ENCODE measurements at places on chromosomes 7 and 10.

GRCh38 chr7:151780631-151781030 lies 96.3 kb downstream of the PRKAG2 start:
- DNase-seq, result no peak

DNA sequence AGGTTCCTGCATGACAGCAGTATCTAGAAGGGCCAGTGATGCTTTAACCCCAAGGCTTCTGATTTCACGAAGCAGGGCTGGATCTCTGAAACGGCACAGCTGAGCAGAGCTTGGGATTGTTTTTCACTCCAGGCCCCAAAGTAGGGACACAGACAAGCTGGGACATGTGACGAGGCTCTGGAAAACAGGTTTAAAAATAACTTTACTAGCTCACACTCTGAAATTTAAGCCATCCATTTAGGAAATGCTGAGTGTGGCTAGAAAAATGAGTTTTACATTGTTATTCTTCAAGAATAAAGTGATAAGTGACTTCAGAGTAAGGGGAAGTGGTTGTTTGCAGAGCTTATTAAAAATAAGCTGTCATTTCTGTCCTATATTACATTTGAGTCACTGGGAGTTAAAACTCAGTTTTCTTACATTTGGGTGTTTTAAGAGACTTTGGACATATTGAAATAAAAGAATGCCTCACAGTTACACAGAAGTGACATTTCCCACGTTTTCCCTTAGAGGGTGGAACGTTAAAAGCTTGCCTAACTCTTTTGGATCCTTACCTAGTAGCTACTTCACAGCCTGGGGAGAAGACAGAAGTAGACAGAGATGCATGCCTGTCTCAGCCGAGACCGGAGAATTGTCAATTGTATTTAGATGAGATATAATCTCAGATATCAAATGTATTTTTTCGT lies 107.8 kb downstream of the GALNT17 start:
- DNase-seq, result no peak

DNA sequence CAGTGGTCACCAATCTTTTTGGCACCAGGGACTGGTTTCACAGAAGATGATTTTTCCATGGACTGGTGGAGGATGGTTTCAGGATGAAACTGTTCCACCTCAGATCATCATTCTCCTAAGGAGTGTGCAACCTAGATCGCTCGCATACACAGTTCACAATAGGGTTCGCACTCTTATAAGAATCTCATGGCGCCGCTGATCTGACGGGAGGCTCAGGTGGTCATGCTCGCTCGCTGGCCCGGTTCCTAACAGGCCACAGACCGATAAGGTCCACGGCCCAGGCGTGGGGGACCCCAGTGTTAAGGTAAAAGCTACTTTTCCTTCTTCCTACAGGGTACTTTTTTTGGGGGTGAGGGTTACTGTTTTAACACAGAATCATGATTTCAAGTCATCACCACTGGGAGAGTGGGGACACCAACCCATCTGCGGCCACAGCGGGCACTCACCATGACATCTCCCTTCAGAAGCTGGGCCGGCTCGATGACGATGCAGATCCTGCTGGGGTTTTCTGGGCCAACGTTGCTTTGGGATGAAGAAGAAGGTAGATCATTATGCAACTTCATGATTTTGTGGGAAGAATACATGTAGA lies 170.5 kb downstream of the TNS3 start:
- DNase-seq, result no peak

DNA sequence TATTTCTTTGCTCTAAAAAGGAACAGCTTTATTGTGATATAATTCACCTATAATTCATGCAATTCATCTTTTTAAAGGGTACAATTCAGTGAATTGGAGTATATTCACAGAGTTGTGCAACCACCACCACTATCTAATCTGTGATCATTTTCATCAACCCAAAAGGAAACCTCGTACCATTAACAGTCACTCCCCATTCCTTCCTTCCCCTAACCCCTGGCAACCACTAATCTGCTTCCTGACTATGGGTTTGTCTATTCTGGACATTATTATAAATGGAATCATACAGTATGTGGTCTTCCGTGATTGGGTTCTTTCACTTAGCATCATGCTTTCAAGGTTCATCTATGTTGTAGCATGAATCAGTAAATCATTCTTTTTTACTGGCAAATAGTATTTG lies 52.3 kb downstream of the MKI67 start:
- no peak for DNase-seq

DNA sequence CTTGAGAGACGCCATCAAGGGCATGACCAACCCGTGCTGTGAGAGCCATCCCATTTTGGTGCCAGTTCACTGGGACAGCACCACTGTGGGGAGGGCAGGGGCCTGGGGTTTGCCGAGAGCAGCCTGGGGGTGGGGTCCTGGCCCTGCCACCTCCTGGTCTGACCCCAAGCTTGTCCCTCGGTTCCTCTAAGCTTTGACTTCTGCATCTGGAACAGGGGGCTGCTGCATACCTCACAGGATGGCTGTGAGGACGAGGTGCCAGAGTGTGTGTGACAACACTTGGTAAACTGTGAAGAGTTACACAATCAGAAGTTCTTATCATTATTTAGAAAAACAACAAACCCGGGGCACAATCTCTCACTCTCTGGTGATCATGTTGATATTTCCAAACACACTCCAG lies 89.9 kb downstream of the CRTAC1 start:
- DNase-seq, result no peak

DNA sequence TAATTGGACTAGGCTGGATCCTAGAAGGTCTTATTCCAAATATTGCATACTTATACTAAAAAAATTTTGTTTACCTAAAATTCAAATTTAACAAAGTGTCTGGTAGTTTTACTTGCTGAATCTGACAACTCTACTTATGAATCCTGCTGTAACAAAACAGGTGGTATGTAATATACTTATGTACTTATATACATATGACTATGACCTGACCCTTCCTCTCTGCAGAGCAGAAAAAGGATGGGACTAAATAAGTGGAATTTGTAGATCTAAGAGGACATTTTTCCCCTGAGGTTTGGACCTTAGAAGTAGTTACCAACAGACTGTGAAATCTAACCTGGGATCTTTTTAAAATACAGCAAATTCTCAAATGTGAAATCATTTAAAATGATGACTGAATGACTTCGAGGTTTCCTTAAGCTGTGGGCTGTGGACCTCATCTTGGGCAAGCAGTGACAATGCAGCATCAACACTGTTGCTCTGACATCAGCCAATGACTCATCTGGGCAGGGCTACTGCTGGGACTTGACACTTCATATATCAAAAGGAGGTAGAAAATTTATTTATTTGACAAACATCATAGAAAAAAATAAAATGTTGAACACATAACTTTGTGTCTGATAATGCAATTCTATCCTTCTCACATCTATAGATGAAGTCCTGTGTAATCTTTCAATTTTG lies 73.6 kb downstream of the RELN start:
- no peak for DNase-seq

DNA sequence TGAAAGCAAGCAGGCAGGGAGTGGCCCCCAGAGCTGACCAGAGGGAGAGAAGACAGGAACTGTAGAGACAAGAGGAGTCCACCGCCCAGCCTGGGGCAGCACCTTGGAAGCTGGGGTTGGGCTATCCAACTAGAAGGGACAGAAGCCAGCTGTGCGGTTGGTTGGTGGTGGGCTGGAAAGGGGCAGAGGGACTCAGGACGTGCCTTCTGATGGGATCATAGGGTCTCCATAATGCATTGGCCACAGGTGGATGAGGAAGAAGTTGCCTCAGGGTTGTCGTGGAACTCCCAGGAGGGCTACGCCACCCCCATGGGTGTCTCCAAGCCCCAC lies 114.0 kb upstream of the RET start:
- DNase-seq, result no peak

- no peak for DNase-seq
These were observed 89.4 kb downstream of the SH3PXD2A start for GRCh38 chr10:103765981-103766380.

GRCh38 chr7:11875635-11876034 lies 43.6 kb upstream of the THSD7A start:
- no peak for DNase-seq

GRCh38 chr10:80579181-80579763 lies 41.6 kb downstream of the SH2D4B start:
- DNase-seq, result no peak

DNA sequence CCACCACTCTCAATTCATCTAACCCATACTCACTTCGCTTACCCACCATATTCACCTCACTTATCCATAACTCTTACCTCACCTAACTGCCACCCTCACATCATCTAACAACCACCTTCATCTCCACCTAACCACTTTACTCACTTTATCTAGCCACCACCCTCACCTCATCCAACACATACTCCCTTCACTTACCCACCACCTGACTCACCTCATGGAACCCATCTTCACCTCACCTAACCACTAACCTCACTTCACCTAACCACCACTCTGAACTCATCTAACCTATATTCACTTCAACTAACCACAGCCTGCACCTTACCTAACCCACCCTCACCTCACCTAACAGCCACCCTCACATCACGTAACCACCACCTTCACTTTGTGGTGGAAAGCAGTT lies 84.2 kb downstream of the VIPR2 start:
- no peak for DNase-seq

- no peak for DNase-seq
These were observed 33.6 kb downstream of the JMJD1C start for GRCh38 chr10:63431962-63432797.

DNA sequence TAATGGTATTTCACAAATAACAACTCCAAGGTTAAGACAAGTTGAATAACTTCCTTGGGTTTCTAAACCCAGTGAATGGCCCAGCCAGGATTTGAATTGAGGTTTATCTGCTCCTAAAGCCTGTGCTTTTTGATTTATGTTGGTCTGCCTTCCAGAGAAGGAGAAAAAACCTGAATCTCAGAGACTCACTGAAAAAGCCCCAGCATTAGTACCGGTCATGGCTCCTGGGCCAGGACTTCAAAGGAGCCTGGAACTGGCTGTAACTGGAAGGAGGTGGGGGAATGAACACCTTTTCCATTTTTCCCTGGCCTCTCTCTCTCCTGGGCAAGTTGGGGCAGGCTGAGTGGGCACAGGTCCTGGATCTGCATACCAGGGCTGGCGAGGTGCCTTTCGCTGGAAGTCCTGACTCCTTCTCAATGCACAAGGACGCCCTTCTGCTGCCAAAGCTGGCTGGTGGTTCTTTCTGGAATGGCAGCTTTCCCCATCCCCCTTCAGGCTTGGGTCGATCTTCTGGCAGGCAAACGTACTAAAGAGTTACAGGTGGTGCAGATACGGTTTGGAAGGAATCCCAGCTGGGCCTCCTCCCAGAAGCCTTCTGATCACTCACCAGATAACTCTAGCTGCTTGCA lies 268.2 kb downstream of the PTEN start:
- DNase-seq, result no peak

DNA sequence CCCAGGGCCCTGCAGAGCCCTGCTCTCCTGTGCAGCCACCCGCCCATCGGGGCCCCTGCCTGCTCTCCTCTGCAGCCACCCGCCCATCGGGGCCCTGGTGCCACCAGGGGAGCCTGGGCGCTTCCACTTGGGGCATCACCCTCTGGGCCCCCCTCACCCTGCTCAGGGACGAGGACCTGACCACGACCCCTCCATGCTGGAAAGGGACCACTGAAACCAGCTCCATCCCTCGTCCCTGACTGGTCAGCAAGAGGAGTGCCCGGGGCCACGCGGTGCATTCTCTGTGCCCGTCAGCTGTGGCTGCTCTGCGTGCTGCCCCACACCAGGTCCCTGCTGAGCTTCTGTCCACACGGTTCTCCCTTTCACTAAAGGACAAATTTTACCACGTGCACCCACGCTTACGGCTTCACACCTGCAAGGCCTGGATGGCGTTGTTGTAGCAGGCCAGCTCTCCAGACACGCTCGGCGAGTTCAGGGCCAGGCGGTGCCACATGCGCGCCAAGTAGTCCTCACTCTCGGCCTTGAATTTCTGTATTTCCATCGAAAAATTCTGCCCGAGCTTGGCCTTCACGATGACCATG lies 57.6 kb downstream of the CFAP46 start:
- no peak for DNase-seq

GRCh38 chr7:50908628-50909290 lies 126.1 kb upstream of the GRB10 start:
- no peak for DNase-seq

- peak; percentile 13 for DNase-seq
These were observed 26.8 kb downstream of the FAM133B start for GRCh38 chr7:92563345-92563744.

- no peak for DNase-seq
These were observed 49.1 kb downstream of the RAB11FIP2 start for GRCh38 chr10:117997673-117998072.

DNA sequence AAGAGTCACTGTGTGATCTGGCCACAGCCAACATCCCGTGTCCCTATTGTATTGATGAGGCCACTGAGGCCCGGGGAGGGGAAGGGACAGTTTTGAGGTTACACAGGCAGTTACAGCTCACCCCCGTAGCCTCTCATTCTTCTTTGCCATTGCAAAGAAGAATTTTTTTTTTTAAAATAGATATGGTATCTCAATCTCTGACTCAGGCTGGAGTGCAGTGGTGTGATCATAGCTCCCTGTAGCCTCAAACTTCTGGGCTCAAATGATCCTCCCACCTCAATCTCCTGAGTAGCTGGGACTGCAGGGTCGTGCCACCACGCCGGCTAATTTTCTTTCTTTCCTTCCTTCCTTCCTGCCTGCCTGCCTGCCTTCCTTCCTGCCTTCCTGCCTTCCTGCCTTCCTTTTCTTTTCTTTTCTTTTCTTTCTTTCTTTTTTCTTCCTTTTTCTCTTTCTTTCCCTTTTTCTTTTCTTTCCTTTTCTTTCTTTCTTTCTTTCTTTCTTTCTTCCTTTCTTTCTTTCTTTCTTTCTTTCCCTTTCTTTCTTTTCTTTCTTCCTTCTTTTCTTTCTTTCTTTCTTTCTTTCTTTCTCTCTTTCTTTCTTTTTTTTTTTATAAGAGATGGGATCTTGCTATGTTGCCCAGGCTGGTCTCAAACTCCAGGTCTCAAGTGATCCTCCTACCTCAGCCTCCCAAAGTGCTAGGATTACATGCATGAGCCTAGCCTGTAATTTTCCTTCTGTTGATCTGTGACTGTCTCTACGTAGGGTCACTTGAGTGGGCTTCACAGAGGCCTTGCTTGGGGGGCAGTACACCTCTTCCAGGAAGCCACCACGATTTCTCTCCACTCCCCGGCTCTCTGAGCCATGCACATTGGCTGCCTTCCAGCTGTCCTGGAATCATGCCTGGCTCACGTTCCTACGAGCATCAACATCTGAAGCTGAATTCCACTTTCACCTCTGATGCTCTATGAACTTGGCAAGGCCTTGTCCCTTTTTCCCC lies 31.3 kb downstream of the TMEM270 start:
- DNase-seq, result no peak

GRCh38 chr10:16866541-16867275 lies 49.5 kb upstream of the RSU1 start:
- DNase-seq, result no peak

DNA sequence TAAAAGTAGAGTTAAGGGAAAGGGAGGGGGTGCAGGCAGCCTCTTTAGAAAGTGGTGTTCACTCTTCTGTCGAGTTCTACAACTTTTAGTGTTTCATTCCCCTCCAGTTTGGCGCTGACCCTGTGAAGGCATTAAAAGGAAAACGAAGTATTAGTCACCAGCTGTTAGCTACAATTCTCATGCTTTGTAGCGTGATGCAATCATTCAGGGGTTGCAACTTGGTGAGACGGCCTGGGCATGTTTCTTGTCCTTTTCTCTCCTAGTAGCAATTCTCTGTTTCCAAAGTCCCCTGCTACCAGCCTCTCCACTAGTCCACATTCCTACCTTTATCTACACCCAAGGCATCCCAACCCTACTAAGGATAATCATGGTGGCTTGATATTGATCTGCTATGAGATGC lies 33.7 kb upstream of the DGKI start:
- no peak for DNase-seq
